ENCODE measurements at places on chromosomes 12 and 14.

DNA sequence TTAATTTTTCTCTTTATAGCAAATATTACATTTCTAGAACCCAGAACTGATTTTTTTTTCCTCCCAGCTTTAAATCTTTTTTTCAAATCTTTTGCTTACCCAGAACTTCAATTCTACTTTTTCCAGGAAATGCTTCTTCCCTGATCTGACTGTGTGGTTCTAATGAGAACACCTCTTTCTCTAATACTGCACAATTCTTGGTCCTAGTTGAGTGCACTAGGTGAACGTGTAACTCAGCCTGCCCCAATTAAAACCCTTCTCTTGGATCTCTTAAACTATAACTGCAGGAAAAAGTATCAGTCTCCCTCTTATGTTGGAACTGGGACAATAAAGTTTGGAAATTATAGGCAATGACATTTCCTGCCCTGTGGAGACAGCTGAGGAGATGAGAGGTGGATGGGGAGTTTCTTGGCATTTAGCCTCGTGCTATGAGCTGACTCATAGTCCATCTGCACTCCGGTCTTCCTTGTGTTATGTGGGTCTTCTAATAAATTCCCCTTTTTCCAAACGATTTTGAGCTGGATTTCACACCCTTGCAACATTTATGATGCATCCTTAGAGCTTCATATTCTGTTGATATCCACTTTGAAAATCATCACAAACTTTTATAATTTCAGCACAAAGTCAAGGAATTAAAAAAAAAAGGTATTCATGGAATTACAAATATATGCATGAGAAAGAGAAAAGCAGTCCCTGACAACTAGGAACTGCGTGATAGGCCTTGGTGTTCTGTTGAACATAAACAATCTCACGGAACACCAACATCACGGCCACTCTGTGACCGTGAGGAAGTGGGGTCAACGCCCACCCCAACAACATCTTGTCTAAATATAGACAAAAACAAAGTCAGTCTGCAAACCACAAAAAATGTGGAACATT, 52.4 kb downstream of the BRMS1L start:
- peak; percentile 81 for DNase-seq

DNA sequence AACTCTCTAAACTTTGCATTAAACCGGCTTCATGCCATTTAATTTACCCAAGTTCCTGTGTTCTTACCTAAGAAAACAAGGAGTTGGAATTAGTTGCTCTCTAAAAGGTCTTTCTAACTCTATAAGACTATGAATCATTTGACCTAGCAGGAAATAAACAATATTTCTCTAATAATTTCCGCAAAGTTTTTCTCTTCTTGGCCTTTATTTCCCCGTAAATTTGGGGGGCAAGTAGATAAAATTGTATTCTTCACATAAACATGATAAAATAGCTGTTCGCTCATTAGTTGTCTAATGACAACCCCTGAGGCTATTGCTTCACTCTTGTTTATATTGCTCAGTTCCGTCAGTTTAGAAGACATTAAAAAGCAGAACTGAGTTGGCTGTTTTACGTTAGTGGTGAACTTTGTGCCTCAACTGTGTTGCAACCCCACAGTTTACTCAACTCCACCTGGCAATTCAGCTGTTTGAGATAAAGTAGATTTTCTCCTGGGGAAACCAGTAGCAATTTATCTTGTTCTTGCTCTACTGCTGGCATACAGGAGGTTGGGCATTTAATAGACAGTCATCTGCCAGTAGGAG, 74.7 kb downstream of the BTG1 start:
- DNase-seq: peak; percentile 92

GRCh38 chr12:6340032-6340638, 1.7 kb downstream of the TNFRSF1A start:
- DNase-seq: peak; percentile 47

- DNase-seq: no peak
These were observed 440.4 kb downstream of the ADAMTS20 start for GRCh38 chr12:43111608-43112007.

DNA sequence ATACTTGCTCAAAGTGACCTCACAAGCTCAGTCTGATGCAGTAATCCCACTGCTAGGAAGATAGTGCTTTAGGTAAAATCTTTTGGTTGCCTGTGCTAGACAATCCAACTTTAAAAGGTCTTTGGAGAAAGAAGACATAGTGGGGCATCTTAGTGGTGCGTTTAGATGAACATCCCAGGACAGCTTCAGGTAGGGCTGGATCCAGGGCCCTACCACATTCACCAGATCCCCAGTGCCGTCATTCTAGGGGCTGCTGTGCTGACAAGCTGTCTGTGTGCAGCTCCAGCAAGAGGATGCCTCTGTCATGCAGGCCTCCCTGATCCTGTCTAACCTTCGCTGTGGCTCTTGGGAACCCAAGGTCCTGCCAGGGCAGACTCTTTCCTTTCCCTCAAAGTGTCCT, 100.7 kb upstream of the EIF5 start:
- no peak for DNase-seq
